ENCODE measurements at places on chromosomes 11 and 22.

DNA sequence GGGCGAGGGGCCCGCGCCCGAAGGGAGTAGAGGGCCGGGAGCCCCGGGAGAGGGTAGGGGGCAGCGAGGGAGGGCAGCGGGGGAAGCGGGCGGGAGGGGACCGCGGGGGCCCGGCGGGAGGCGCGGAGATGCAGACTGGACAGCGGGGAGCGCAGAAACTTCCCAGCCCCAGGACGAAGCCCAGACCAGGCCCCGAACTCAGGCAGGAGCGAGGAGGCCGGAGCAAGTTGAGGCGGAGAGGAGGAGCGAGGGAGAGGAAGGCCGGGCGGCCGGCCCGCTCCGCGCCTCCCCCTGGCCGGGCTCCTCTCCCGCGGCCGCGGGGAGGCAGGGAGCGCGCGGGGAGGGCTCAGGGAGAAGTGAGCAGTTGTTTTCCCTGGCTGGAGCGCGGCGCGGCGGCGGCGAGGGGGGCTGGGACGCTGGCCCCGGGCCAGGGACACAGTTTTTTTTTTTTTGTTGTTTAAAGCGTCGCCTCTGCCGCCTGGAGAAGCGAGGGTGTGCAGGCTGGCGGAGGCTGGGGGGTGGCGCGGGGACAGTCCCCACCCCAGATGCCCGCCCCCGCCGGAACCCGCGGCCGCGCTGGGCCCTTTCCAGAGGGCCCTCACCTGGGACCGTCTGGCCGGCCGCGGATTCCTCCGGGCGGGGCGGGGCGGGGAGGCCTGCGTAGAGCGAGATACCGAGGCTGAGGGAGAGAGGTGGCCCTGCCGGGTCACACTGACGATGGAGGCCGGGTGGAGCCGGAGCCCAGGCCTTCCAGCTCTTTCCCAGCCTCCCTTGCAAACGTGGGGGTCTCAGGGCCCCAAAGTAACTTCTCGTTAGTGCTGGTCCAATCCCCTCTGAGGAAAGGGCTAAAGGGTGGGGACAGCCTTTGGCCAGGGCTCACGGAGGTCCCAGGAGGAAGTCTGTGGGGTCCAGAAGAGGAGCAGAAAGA is at the start of gene LTBP3:
TSS of gene LTBP3 (minus strand) at position 358 of the 928 bp plus-strand sequence. CDS start 400 bp downstream, outside the sequence.
- peak; percentile 39 for DNase-seq

DNA sequence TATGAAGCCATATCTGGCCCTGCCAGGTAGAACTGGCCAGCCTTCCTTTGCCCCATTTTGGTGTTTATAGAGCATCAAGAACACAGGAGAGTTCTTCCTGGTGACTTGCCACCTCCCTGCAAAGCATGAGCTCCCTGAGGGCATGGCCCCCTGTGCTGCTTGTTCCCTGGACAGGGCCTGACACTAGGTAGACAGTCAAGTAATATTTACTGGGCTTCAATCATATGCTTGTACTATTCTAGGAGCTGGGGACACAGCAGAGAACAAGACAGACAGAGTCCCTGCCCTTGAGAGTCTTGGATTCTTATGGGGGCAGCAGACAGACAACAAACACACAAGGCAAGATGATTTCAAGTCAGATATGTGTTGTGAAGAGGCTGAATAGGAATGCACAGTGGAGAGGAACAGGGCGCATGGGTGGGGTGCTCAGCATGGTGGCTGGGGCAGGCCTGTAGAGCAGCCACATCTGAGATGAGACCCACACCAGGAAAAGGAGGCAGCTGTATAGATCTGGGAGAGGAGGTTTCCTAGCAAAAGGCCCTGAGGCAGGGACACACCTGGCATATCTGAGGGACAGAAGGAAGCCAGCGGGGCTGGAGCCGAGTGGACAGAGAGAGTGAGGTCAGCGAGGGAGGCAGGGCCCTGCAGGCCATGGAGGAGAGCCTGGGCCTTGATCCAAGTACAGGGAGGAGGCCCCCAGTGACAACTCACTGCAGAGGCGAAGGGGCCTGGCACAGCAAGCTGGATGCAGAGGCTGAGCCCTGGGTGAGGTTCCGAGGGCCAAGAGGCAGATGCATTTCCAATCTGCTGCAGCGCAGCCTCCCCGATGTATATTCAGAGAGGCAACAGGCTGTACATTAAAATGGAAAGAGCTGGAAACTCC is 10.2 kb upstream of the CBX6 start:
- no peak for DNase-seq

GRCh38 chr22:47841156-47841555 is 1078.7 kb downstream of the TBC1D22A start:
- no peak for DNase-seq

- peak; percentile 52 for DNase-seq
These were observed 1.7 kb upstream of the MYEOV start for GRCh38 chr11:69292221-69292648.

GRCh38 chr11:8228231-8228630 is 35.4 kb downstream of the LMO1 start:
- no peak for DNase-seq

DNA sequence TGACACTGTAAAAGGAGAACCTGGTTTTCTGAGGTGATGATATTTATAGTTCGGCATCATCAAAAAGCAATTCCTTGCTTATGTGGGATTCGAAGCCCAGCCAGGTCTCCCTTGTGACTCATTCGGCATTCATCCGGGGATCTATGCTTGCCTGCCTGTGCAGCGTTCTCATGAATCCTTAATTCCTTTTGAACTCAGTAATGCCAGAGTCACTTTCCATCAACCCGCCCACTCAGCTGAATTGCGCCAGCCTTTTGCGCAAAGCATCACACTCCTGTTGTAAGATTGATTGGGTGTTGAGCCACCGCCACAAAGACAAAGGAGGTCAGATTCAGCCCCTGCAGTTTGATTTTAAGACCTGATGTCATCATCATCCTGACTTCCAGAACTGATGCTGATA is 128.6 kb downstream of the SLC17A6 start:
- DNase-seq: no peak
